ENCODE measurements at places on chromosomes 11 and 22. TPM values are rescaled to one million over a fixed set of nuclear protein-coding genes. Genes with fewer than 3 reads are reported as not detected.

RIBC2 gene
- 1.9 TPM for total RNA-seq

HORMAD2 gene
- 0.27 TPM for total RNA-seq

SLC37A2 gene
- 1.8 TPM for total RNA-seq

CHRM4 gene
- total RNA-seq, result 2.6 TPM

SPTBN2 gene
- 93.8 TPM for total RNA-seq

CHCHD10 gene
- total RNA-seq, result 2.4 TPM

KCNC1 gene
- 16.8 TPM for total RNA-seq

Measured in cerebellum (tissue), 4 donors.